ENCODE measurements at places on chromosomes 1 and 21.
A peak's percentile ranks its signal among the peaks of the same experiment; 100 is the strongest.

- no peak for DNase-seq
Measured at GRCh38 chr21:43597052-43597451, 62.2 kb downstream of the HSF2BP start.

- DNase-seq: no peak
Measured at GRCh38 chr1:25624156-25624555, 7.6 kb downstream of the MAN1C1 start.

- DNase-seq: no peak
Measured at GRCh38 chr1:30305519-30305918, 417.9 kb downstream of the MATN1 start.

DNA sequence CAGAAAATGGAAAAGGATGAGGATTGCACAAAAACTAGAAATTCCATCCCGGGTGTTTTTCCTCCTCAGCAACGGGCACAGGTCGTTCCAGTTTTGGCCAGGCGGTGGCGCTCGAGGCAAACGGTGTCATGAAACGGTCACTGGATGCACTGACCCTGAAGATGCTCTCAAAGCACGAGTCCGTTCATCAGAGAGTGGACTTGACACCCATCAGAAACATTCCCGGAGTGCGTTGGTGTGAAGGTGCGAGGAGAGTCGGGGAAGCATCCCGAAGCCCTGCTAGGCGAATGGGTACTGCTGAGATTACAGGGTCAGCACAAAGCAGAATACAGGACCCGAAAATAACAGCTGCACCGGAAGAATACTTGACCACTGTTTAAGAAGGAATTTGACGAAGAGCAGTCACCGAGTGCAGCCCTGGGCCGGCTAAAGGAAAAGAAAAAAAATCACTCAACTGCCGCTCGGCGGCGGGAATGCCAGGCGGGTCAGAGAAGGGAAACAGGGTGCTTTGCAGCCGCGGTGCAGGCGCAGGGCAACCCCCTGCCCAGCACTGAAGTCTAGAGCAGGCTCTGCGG lies 71.7 kb upstream of the ETS2 start:
- DNase-seq: peak; percentile 63

DNA sequence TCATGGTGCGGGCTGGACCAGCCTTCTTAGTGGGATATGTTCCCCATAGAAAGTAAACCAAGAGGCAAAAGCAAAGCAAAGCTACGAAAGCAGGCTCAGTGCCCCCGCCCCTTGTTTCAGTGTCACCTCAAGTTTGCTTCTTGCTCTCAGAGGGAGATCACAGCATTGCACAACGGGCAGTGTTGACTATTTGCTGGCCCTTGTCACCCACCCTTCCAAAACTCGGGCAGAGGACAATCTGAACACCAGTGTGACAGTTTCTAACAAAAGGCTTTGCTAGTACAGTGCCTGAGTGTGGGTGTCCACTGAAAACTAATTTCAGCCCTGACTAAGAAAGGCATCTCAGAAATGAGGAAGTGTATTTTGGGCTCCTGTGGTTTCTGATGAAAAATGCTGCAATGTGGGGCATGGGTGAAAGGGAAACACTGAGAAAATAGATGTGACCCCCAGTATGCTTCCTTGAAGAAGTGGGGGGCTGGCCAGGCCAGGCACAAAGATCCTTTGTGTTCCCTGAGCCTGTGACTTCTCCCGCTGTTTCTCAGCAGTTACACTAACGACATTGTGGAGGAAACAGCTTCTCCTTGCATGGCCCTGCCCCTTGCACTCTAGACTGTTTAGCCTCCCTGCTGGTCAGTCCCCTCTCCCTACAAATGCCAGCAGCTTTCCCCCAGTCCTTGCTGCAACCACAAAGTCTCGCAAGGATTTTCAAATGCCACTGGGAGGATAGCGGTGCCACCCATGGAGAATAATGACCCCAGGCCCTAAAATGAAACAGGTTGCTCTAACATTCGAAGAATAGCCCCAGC lies 33.3 kb upstream of the KCNE1 start:
- DNase-seq: peak; percentile 13

DNA sequence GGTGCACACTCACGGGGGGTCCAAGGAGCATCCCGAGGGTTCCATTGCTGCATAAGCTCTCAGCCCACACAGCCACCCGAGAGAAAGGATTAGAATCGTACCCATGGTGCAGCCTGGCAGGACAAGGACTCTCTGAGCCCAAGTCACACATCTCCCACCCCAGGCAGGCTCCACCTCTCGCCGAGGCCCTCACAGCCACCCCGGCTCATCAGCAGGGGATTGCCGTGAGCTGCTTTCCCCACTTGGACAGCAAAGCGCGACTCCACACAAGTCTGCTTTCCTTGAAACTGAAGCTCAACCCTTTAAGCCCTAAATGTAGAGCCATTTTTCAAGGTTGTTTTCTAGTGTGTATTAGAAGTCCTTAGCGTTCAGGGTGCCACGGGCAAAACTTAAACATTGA lies 306.4 kb upstream of the VAMP3 start:
- no peak for DNase-seq

DNA sequence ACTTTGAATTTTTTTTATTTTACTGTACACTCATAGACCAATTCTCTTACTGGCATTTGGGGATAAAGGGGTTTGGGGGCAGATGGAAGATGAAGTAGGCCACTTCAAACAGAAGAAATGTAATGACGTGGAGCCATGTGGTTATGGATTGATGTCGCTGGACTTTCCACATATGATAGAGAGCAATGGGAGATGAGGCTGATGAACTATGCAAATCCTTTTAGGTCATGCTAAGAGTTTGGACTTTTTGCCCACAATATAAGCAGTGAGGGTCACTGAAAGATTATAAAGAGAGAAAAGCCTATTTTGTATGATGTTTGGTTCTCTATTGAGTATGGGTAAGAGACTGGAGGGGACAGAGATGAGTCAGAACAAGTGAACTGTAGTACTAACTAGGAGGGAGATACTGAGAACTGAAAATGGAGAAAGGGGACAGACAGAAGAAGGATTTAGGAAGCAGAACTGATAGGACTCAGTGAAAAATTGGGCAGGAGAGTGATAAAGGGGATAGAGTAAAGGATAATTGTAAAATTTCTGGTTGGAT lies 9.2 kb downstream of the C1orf21 start:
- DNase-seq: no peak

- DNase-seq: no peak
Measured at GRCh38 chr1:44059664-44060355, 28.5 kb upstream of the SLC6A9 start.

GRCh38 chr1:230891413-230891812 lies 23.1 kb upstream of the C1orf198 start:
- DNase-seq: no peak

DNA sequence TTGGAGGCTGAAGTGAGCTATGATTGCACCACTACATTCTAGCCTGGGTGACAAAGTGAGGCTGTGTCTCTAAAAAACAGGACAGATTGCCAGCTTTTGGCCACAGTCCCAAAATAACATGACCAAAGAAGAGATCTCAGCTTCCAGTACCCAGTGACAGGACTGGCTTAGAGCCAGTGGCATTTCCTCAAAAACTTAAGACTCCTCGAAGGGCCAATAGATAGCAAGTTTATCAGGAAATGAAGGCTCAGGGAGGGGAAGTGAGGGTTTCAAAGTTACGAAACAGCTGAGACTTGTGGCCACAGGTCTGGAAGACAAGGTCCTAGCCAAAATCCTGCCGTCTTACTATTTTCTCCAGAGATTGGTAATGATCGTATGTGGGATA lies 6.3 kb upstream of the TMEM39B start:
- DNase-seq: no peak

DNA sequence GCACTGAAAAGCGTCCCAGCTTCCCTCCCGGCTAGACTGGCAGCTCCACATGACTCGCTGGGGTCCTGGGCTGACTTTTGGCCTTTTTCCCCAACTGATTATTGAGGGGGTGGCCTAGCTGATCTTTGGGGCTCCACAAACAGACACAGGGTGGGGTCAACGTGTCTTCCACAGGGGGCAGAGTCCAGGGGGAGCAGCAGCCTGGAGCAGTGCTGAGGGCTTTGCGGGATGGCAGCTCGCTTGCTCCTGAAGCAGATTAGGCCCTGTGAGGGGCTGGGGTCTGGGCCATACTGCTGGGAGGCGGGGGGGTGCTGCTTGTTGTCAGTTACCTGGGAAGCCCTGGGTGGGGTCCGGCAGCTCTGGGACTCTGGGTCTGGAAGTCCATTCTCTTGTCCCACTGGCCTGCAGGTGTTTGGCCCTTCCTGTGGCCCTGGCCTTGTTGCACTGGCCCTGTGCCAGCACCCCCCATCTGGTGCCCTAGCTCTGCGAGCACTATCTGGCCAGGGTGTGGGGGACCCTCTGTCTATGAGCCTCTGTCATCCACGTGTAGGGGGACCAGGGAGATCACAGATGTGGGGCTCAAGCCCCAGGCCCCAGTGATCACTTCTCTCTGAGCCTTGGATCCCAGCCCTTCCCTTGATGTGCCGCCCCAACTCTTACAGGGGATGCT lies 12.3 kb upstream of the HES5 start:
- no peak for DNase-seq

DNA sequence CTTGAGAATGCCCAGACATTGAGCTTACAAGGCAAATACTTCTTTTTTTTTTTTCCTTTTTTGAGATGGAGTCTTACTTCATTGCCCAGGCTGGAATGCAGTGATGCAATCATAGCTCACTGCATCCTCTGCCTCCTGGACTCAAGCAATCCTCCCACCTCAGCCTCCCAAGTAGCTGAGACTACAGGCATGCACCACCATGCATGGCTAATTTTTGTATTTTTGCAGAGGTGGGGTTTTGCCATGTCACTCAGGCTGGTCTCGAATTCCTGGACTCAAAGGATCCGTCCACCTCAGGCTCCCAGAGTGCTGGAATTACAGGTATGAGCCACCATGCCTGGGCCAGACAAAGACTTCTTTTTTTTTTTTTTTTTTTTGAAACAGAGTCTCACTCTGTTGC lies 79.1 kb downstream of the NUP210L start:
- DNase-seq: no peak

Data from activated T-cell treated with anti-CD3 and anti-CD28 coated beads for 48 hours (primary cell).